ENCODE measurements at places on chromosomes 12 and 14.

GRCh38 chr12:56104815-56105608 is 653 bp downstream of the PA2G4 start:
- no peak for DNase-seq

- no peak for DNase-seq
These were observed 54.4 kb downstream of the BICD1 start for GRCh38 chr12:32161058-32161457.

GRCh38 chr14:89331398-89331797 is 85.6 kb downstream of the FOXN3 start:
- DNase-seq, result no peak

DNA sequence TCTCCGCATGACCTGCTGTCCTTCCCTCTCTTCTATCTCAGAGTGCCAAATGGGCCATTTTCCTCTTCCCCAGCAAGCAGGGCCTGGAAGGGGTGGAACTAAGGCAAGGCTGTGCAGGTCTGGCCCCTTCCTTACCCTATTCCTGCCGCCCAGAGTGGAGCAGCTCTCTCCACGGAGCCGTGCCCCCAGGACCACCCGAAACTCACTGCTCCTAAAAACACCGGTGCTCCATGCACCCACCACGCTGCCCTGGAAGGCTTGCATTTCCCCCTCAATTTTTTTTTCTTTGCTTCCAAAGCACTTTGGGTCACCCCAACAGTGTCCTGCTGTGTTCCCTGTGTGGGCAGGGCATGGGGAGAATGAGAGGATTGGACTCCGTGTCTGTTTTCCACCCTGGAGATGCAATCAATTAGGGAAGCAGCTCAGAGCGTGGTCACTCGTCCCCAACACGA is 48.5 kb upstream of the MEG3 start:
- DNase-seq, result no peak

DNA sequence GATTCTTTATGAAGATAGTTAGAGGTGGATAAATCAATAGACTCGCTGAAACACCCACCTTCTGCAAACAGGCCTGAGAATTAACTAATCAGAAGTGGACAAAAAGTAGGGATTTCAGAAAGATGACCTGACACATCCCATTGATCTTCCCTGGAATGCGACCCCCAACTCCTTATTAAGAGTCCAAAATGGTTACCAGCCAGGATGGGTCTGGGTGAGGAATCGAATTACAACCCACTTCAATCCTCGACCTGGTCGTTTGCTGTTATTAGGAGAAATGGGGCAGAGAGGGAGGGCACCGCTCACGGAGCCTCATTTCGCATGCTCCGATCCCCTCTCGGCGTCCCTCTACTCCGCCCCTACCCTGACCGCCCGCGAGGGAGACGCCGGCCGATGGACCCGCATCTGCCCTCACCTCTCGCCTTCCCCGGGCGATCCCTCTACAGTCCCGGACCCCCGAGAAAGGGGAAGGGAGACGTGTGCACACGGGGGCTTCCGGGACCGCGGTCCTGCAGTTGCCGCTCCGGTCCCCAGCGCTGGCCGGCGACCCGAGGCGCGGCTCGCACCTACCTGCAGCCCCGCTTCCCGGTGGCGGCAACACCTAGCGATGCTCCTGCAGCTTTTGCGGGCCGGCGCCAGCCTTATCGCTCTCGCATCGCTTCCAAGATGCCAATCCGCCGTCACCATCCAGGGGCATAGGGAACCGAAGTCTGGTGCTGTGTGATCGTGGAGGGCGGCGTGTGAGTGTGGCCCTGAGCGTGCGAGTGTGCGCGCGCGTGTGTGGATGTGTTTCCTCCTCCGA is 69.3 kb upstream of the USP15 start:
- no peak for DNase-seq

DNA sequence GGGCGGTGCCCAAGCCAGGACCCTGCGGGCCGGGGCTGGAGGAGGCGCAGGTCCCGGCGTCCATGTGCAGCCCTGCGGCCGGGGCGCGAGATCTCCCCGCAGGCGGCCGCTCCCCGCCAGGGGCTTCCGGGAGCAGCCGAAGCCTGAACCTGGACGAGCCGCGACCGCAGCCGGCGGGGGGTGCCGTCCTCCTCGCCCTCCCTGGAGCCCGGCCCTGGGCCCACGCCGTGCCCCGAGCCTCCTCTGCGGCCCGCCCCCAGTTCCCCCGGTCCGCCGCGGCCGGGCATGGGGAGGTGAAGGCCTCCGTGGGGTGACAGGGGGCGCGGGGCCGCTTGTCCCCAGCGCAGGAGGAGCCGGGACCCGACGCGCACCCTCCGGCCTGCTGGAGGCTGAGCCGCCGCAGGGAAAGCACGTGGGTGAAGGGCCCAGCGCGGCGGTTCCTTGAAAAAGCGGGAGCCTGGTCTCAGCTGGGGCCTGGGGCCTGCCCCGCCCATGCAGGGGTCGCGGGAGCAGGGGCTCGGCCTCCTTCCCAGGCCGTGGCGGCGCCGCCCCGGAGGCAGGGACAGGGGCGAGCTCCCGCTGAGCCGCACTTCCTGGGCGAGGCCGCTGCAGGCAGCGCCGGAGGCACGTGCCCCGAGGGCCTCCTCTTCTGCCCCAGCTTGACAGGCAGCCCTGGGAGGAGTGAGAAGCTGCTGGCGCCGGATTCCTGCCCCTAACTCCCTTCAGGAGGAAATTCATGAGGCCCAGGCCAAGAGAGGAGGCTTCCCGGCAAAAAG is 55.6 kb upstream of the PPP2R5C start:
- DNase-seq, result peak; percentile 8

- peak; percentile 46 for DNase-seq
These were observed 619 bp downstream of the ERC1 start for GRCh38 chr12:991350-992333.

- no peak for DNase-seq
These were observed 100.4 kb downstream of the EFCAB11 start for GRCh38 chr14:89853936-89854693.

- DNase-seq, result no peak
These were observed 47.0 kb upstream of the PLBD1 start for GRCh38 chr12:14614704-14615121.

DNA sequence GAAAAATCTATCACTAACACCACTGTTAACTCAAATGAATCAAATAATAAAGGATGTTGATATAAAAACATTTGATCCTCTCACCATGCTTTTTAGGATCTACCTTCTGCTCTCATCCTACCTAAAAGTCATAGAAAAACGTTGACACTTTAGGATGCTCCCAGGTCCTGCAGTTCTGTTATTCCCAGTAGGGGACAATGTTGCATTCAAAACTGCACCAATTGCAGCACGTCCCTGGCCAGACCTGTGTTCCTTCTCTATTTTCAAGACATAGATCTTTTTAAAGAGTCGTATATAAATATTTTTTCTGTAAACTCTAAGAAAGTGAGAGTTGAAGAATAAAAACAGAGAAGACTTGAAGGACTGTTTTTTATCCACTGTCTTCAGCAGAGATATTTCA is 8.8 kb downstream of the AICDA start:
- no peak for DNase-seq

GRCh38 chr12:66941150-66941549 is 262.3 kb upstream of the GRIP1 start:
- no peak for DNase-seq

DNA sequence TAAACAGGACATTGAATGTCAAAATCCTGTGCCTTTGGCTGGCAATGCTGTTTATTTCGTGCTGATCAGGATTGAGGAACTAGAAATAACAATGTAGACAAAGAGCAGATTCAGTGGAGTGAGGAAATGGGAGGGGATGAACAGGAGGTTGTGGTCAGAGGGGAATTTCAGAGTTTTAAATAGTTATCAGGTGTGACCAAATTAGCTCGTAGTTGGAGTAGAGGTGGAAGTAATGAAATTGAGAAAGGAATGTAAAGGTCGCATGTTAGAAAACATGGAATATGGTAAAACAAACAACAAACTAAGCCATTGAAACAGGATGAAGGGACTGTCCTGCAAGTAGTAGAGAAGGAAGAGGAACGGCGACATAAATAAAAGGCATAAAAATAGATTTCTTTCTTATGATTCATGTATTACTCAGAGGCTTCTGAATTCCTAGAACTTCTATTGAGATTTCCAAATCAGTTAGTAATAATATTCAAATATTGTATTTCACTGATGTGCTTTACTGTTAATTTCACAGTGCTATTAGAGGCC is 9.5 kb upstream of the SAV1 start:
- DNase-seq, result peak; percentile 64

DNA sequence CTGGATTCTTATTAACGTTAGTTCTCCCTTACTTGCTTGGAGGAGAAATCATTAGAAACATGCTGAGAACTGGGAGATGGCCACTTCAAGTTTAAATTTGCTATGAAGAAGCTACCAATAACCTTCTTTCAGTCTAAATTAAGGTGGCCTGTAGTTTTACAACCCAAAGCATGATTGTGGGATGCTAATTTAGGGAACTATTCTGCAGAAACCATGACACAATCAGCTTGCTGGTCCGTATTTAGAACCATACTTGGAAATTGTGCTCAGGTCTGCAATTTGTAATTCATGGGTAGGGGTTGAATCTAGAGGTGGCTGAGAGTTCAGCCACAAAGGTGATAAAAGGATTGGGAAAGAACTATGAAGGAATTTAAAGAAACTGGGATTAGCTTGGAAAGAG is 405.7 kb downstream of the RAD51B start:
- no peak for DNase-seq

DNA sequence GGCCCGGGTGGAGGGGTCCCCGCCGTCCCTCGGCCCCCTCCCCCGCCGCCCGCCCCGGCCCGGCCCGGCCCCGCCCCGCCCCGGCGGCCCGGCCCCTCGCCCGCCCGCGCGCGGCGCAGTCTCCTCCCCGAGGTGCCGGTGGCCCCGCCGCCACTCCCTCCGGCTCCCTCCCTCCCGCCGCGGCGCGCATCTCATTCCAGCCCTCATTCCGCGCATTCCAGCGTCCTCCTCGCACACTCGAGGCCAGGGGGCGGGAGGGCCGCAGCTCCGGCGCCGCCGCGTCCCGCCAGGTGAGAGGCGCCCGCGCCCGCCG is at the start of gene TEAD4:
TSS of gene TEAD4 (plus strand) at position 206 of the 313 bp plus-strand sequence.
- DNase-seq, result peak; percentile 74

DNA sequence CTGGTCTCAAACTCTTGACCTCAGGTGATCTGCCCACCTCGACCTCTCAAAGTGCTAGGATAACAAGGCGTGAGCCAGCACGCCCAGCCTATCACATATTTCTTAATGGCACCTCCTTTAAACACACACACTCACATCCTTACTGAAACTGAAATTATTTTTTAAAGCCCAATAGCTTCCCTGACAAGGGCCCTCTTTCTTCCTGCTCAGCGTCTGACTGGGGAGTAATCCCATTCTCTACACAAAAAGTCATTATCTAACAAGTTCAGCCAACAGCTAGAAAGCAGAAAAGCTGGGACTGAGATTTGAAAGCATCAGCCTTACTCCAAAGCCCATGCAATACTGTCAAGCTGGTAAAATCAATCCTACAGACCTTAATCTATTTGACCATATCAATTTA is 10.0 kb upstream of the AICDA start:
- no peak for DNase-seq

- DNase-seq, result no peak
These were observed 28.2 kb downstream of the RPGRIP1 start for GRCh38 chr14:21308132-21308478.

DNA sequence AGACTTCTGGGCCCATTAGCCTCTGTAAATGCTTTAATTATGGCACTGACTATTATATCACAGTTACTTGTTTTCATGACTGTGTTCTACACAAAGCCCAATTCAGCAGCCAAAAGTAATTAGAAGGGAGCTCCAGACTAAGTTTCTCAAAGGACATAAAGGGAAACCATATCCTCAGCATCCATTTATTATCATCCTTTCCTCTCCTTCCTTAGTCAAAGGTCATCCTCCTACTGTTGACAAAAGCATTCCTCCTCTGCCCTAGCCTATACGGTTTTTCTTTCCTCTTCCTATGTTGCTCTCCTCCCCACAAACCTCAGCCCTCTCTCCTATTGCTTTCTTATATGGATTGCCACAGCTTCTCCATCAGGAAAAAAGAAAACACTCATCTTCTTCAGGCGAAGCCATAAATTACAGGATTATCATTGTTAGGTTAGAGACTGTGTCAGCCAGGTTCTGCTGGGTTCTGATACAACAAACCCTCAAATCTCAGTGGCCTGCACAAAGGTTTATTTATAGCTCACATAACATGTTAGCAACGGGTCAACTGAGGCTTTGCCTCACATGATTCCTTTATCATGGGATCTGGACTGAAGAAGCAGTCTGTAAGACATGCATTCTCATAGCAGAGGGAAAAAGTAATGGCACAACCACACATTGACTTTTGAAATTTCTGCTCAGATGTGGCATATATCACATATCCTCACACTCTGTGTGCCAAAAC is 207.2 kb downstream of the SLC5A8 start:
- no peak for DNase-seq

DNA sequence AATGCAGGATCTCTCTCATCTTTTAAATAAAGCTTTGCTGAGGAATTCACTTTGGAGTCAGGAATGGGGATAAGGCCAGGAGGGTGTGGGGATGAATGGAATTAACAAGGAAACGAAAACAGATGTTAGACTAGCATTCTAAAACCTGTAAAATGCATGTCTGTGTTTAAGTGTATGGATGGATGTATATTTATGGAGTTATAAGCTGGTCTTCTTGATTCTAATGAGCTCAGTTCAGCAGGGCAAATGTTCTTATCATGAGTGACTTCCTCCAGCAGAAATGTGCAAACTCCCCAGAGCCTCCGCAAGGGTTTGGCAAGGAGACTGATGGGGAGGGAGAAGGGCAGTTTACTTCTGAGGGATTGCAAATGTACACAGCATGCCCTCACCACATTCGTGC is 149.1 kb downstream of the NTF3 start:
- no peak for DNase-seq

DNA sequence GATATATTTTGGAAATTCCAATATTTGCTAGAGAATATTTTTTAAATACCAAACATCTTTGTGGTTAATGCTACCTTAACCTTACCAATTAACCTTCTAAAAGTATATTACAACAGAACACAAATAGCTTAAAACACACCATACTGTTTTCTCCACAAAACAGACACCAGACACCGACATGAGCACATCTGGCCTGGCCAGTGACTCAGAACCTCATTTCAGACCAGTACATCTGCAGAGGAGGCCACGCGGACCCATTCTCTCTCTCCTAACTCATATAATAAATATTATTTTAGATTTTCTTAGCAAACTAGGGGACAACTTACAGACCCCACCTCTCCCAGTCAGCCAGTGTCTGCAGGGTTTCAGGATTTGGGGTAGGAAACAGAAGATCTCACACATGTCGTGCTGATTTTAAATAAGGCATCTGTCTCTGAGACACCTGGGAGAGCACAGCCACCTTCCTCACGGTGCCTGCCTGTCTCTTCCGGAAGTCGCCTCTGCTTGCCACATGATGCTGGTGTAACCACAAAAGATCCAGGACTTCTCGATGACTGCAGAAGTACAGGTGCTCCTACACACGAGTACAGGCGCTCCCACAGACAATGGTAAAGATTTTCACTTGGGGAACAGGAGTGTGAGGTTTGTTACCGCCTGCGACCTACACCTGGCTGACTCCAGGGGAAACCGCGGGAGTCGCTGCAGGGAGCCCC is 9.7 kb upstream of the ANKLE2 start:
- DNase-seq, result no peak

GRCh38 chr14:96634481-96634880 is 132.3 kb downstream of the PAPOLA start:
- DNase-seq, result no peak
